Vagina (tissue), 2 donors: ENCODE measurements at places on chromosomes 1 and 21. TPM values are rescaled to one million over a fixed set of nuclear protein-coding genes. Genes with fewer than 3 reads are reported as not detected.
A peak's percentile ranks its signal among the peaks of the same experiment; 100 is the strongest.

Gene TACSTD2
- total RNA-seq: 203 TPM

Gene MMP23B
- 42.7 TPM for total RNA-seq

Gene MIXL1
- total RNA-seq: not detected

DNA sequence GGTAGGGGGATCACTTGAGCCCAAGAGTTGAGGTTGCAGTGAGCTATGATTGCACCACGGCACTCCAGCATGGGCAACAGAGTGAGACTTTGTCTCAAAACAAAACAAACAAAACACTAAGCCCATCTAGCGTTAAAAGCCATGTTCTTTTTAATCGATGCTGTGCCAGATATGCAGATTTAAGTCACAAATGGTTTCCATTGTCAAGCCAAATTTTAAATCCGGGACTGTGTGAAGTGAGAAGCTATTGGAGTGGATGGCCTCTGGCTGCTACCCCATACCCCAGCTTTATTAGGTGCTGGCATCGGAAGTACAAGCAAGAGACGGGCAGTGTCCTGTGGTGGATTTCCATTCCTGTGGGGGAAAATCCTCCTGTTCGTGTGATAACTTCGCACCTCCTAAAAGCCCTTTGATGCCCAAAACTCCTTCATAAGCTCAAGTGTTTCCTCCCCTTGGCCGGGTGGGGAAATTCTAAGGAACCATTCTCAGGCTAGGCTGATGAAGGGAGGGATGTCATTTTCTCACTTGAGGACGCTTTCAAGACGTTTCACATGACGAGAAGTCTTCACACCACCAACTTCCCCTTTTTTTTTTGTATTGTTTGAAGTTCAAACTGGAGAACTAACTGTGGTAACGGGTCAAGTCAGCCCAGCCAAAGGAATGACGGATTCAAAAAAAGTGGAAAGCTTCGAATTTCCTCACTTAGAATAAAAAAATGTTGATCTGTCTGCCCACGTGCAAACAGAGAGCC, 140.8 kb downstream of the KAZN start:
- no peak for DNase-seq
- H3K36me3 ChIP-seq: no peaks in the 10 kb centered on the region
- peaks cover 9% of the 10 kb centered on the region for H3K4me1 ChIP-seq
- no peaks in the 10 kb centered on the region for H3K27me3 ChIP-seq

- DNase-seq: no peak
- H3K4me1 ChIP-seq: no peaks in the 10 kb centered on the region
- no peaks in the 10 kb centered on the region for H3K27me3 ChIP-seq
- no peak overlapping the region for H3K27ac ChIP-seq
- no peaks in the 10 kb centered on the region for H3K36me3 ChIP-seq
These were observed 12.2 kb downstream of the FH start for GRCh38 chr1:241507189-241507863.

GRCh38 chr1:51061231-51061918, 40.7 kb upstream of the C1orf185 start:
- no peaks in the 10 kb centered on the region for H3K27me3 ChIP-seq
- no peak overlapping the region for H3K4me3 ChIP-seq
- no peaks in the 10 kb centered on the region for H3K4me1 ChIP-seq
- H3K27ac ChIP-seq: no peak overlapping the region

- peaks cover 53% of the 10 kb centered on the region for H3K4me1 ChIP-seq
- H3K27ac ChIP-seq: peak overlapping the region; percentile 39
- no peaks in the 10 kb centered on the region for H3K27me3 ChIP-seq
- no peak for DNase-seq
These were observed 58.2 kb downstream of the WLS start for GRCh38 chr1:68173936-68174737.

- no peaks in the 10 kb centered on the region for H3K27me3 ChIP-seq
- DNase-seq: no peak
- peaks cover 12% of the 10 kb centered on the region for H3K4me1 ChIP-seq
- peak overlapping the region; percentile 90 for H3K27ac ChIP-seq
- peak overlapping the region; percentile 51 for H3K4me3 ChIP-seq
- H3K36me3 ChIP-seq: no peaks in the 10 kb centered on the region
These were observed 465.7 kb downstream of the USP25 start for GRCh38 chr21:16195538-16195910.

DNA sequence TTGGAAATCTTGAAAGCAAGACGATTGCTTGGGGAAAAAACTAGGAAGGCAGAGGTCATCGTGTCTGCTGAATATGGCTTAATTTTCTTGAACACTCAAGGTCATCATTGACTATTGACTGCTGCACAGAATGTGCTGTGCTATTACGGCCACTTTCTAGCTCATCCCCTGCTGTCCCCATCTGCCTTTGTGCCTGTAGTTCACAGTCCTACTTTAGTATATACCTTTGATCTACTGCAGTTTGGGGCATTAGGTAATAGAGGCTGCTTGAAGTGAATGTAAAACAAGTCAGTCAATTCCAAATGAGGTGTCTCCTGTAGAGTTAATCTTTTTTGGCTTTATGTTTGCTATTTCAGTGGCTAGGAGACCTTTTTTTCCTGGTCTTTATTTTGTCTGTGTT, 8.3 kb downstream of the RAB4A start:
- peaks cover 23% of the 10 kb centered on the region for H3K4me1 ChIP-seq
- no peak for DNase-seq
- no peaks in the 10 kb centered on the region for H3K27me3 ChIP-seq
- H3K4me3 ChIP-seq: no peak overlapping the region
- H3K27ac ChIP-seq: no peak overlapping the region
